Fibroblast of skin of left biceps (primary cell): ENCODE measurements at places on chromosomes 2 and 18.

- no peak for DNase-seq
These were observed 12.7 kb upstream of the ARHGEF4 start for GRCh38 chr2:130823886-130824491.

DNA sequence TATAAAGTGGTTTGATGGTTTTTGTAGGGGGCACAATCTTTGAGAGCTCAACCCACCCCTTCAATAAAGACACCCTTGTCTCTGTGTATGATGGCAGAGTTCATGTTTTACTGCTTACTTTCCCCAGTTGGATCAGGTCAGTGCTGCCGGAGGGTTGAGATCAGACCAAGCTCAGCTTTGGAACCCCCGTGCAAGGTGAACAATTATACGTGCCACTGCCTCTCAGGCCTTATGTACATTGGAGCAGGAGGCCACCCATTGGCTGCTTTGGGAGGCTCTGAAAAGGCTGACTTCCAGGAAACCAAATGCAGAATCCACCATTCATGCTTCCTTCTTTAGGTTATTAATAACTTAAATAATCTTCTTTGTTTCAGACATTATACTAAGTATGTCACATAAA, 103.4 kb upstream of the EPAS1 start:
- no peak for DNase-seq

- DNase-seq = no peak
These were observed 3.4 kb upstream of the ADD2 start for GRCh38 chr2:70771446-70771845.

DNA sequence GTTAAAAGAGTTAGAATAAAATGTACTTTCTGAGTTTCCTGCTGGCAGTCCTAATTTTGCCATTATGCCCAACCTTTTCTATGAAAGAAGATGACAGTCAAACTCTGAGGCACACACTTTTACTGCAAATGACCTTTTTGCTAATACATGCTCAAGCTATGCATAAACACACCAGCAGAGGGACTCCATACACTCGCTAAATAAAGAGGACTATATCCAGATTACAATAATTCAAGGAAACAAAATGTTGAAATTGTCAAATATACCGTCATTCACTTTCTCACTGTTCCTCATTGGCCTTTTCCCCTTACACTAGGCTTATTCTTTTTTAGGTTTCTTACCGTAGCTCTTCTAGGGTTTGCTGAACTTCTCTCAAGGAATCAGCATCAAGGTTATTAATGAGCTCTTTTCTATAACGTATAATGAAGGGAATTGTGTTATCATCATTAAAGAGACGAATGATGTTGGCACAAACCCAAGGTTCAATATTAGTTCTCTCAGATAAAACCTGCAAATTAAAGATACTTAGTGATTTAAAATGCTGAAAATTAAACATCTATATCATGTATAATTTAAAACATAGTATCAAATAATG, 25.7 kb downstream of the SRBD1 start:
- DNase-seq = no peak

- peak; percentile 3 for DNase-seq
These were observed 1389.8 kb upstream of the TMEFF2 start for GRCh38 chr2:193584522-193584938.

- DNase-seq = peak; percentile 40
These were observed 134.8 kb downstream of the SLC8A1 start for GRCh38 chr2:40317046-40317445.

DNA sequence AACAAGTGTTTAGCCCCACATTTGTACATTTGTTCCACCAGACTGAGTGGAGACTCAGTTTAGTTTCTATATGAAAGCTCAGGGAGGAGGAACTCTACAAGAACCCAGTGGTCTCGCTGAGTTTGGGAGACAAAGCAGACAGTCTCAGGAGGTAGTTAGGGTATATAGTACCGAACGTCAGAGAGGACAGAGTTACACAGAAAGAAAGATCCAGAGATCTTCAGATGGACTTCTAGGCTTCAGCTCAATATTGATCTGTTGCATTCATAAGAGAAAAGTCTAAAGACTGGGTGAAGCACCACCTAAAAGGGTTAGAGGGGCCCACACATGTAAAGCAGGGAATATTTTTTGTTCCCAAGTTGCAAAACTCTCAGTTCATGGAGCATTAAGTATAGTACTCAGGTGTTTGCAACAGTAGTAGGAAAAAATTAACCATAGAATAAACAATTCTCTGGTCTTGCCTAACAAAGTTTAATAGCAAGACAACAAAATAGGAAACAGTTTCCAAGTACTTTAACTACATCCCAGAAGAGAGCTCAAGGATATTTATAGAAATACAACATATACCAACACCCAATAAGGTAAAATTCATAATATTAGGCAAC, 4.2 kb downstream of the TFPI start:
- DNase-seq = no peak

GRCh38 chr18:21004726-21005125, 106.9 kb downstream of the ROCK1 start:
- DNase-seq = peak; percentile 78

- peak; percentile 6 for DNase-seq
These were observed 11.0 kb downstream of the TTN start for GRCh38 chr2:178796079-178796677.

DNA sequence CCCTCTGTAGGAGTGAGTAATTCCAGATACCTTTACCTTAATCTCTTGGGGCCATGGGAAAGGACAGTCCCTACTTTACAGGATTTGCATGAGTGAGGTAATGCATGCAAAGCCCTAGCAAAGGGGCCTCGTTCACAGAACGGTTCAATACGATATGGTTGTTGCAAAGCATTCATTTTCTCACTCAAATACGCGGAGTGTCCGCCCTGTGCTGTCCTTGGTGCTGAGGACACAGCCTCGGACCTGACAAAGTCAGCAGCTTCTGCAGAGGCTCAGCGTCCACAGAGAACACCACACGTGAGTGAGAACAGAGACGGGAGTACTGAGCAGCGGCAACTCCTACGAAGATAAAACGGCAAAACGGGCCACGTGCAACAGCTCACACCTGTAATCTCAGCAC, 125.7 kb downstream of the EIPR1 start:
- no peak for DNase-seq

DNA sequence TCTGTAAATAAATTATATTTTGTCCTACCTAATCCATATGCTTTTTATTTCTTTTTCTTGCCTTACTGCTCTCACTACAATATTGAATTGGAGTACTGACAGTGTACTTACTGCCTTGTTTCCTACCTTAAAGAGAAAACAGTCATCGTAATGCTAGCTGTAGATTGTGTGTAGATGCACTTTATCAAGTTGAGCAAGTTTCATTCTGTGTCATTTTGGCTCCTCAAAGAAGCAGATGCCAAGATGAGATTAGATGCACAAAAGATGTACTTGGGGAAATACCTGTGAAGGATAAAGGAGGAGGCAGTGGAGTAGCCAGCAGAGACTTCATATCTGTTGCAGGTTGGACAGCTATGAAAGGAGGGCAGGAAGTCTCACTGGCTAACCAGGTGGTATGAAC, 145.5 kb downstream of the FTCDNL1 start:
- no peak for DNase-seq

DNA sequence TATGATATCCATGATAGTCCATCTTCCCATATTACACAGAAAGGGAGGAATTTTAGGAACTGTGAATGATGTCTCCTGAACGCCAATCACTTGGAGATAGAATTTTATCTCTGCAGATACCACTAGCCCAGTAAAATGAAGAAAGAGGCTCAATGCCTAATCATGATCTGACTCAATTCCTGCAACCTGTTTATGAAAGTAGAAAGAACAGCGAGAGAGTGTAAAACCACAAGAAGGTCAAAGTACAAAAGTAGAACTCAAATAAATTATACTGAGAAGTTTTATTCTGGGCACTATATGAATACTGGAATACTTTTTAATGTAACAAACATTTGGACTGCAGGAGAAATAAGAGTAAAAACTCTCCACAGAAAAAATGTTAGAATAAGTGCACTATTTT, 892.1 kb upstream of the DDX18 start:
- DNase-seq = no peak

- DNase-seq = peak; percentile 12
These were observed 112.5 kb upstream of the SLC38A11 start for GRCh38 chr2:165067643-165068486.

GRCh38 chr2:236603361-236604015, 33.9 kb downstream of the ACKR3 start:
- DNase-seq = no peak

- peak; percentile 83 for DNase-seq
These were observed 159.7 kb downstream of the DOCK10 start for GRCh38 chr2:224882291-224883171.

DNA sequence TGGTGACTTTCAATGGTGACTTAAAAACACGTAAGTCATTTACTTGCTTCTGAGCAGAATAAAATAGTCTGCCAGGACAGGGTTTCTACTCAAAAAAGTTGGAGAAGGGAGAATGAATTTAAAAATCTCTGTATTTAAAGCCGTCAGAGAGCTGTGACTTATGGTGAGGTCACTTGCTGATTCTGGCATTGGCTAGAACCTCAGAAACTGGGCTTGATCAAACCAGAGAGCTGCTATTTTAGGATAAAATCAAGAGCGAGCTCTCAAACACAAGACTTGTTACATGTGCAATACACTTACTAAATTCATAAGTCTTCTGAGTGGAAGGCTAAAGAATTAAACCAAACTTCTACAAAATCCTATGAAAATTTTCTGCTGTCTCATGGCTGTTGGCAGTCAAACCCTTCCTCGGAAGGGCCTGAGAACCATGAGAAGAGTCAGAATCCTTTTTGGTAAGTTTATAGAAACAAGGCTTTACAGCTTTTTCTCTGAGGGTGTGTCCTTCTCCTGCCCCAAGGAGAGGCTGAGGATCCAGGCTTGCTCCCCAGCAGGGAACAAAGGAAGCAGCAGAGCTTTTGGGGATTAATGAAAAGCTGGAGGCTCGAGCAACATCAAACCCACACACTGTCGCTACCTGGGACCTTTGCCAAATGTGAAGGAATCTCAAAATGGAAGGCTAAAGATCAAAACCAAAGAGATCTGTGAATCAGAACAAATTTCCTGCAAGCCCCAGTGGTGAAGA, 816.4 kb downstream of the SOCS6 start:
- DNase-seq = no peak

GRCh38 chr2:237287872-237288271, 126.1 kb downstream of the COL6A3 start:
- no peak for DNase-seq

DNA sequence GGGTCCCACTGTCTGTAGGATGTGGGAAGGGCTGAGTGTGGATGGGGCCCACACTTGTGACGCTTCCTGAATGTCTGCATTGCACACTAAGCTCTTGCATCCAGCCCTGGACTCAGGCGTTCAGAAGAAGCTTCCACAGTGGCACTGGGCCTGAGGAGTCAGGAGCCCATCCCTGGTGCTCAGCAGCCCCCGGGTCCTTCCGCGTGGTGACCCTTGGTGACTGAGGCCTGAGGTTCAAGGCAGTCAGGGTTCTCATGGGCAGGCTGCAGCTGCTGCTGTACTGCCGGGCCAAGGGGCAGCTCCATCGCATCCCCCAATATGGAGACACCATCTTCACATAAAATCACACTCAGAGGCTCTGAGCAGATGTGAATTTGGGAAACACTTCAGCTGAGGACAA, 65.8 kb upstream of the TUBA3E start:
- no peak for DNase-seq

GRCh38 chr2:46943881-46944798, 28.5 kb upstream of the MCFD2 start:
- DNase-seq = no peak

DNA sequence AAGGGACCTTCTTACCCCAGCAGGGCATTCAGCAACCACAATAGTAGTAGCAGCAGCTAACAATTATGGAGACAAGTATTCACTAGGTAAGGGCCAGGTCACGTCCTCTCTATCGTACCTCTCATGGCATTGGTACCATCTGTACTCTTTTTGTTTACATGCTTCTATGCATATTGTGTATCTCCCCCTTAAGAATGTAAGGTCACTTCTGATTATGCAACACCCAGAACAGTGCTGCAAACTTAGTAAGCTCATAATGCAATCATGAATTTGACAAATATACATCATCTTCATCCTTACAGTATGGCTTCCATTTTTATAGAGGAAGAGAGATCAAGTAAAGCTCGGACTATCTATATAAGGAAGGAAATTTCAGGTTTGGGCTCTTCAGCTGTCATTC, 46.1 kb downstream of the SPRED2 start:
- DNase-seq = no peak

GRCh38 chr2:11354363-11355154, 10.1 kb upstream of the ROCK2 start:
- DNase-seq = no peak

GRCh38 chr2:213065583-213066442, 85.6 kb downstream of the IKZF2 start:
- no peak for DNase-seq

GRCh38 chr2:230258483-230258882, 32.9 kb downstream of the SP140 start:
- no peak for DNase-seq

GRCh38 chr2:80135001-80135400, 169.6 kb downstream of the LRRTM1 start:
- no peak for DNase-seq
